ENCODE measurements at places on chromosomes 13 and 19.

GRCh38 chr19:30864391-30865215, 484.6 kb downstream of the TSHZ3 start:
- DNase-seq: no peak

DNA sequence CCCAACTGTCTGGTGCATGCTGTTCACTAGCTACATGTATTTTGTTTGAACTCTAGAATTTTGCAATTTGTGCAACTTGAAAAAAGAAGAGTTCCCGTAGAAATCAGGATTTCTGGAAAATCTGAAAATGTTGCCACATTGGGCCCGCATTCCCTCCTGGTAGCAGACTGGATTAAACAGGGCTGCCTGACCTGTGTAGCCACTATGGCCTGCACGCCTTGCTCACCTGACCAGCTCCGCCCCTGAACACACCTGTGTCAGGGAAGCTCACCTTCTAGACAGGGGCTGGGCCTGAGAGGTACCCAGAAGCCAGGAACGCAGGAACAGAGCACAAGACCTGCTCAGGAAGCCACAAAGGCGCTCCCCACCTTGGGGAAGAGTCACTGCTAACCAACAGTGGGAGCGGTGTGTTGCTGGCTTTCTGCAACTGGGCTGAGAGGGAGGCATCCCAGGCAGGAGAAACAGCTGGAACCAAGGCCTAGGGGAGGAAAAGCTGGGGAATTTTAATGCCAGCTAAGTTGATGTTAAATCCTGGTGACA, 106.5 kb downstream of the UQCRFS1 start:
- DNase-seq: no peak

GRCh38 chr13:87129602-87130300, 541.4 kb upstream of the SLITRK5 start:
- DNase-seq: no peak

DNA sequence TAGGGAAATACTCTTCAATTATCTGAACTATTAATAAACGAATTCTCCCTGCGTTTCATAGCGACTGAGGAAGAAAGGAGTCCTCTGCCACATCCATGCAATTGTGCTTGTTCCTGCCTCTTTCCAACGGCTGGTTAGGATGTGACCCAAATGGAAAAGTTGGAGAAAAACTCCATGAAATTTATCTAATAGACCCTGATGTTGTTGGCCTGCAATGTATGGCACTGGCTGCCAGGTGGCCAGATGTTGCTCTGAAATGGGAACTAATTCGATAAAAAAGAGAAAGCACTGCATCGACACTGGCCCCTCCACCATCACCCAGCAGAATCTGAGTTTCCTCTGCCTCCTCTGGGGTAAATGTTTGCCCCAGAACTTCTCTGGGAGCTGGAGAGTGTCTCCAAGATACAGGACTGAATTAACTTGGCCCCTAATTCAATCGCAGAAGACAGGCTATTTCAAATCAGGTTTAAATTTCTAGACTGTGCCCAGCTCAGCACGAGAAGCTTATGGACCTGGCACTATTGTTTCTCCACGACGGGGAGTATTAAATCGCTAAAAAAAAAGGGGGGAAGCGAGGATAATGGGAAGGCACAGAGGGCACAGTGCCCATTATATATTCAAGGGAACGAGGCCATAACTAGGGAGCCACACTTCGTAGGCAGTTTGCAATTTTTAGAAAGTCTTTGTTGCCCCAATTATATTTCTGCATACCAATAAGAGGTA, 103.9 kb downstream of the ZIC5 start:
- DNase-seq: no peak

DNA sequence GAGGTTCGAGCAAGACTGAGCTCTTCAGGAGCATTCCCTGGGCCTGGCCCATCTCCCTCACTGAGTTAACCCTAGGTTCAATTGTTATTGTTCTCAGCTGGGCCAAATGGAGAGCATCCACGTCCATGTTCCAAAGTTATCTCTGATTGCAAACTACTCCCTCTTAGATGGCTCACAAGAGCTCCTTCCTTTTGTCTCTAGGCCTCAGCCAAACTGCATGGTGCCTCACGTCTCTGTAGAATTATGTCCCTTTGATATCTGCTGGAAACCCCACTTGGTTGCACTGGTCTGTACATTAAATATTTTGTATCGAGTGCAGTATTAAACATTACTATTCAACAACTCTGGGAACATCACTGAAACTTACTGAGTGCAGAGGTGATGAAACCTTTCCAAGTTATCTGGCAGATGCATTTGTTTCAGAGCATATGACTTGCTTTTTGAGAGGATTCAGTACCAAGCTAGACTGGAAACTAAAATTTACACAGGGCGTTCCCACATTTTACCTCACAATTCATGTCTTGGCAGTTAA, 38.1 kb downstream of the DOCK9 start:
- no peak for DNase-seq

Data from stimulated activated CD8-positive, alpha-beta memory T cell treated with anti-CD3 and anti-CD28 coated beads, Interleukin-7, amount 100 ng/mL, for 4 hours (primary cell).